Stimulated activated CD4-positive, alpha-beta T cell treated with anti-CD3 and anti-CD28 coated beads, Interleukin-2, amount 100 ng/mL, for 4 hours (primary cell): ENCODE measurements at places on chromosomes 6 and 20.

GRCh38 chr20:63006540-63007359 is at the start of gene BHLHE23:
Gene BHLHE23 (minus strand): TSS chr20:63006964. CDS start chr20:63006774, 190 bp downstream.
- DNase-seq = peak; percentile 32

- DNase-seq = no peak
Observed at GRCh38 chr20:44253528-44253927, 6.4 kb downstream of the GDAP1L1 start.

- no peak for DNase-seq
Observed at GRCh38 chr6:10529231-10529801, 8.2 kb downstream of the GCNT2 start.

DNA sequence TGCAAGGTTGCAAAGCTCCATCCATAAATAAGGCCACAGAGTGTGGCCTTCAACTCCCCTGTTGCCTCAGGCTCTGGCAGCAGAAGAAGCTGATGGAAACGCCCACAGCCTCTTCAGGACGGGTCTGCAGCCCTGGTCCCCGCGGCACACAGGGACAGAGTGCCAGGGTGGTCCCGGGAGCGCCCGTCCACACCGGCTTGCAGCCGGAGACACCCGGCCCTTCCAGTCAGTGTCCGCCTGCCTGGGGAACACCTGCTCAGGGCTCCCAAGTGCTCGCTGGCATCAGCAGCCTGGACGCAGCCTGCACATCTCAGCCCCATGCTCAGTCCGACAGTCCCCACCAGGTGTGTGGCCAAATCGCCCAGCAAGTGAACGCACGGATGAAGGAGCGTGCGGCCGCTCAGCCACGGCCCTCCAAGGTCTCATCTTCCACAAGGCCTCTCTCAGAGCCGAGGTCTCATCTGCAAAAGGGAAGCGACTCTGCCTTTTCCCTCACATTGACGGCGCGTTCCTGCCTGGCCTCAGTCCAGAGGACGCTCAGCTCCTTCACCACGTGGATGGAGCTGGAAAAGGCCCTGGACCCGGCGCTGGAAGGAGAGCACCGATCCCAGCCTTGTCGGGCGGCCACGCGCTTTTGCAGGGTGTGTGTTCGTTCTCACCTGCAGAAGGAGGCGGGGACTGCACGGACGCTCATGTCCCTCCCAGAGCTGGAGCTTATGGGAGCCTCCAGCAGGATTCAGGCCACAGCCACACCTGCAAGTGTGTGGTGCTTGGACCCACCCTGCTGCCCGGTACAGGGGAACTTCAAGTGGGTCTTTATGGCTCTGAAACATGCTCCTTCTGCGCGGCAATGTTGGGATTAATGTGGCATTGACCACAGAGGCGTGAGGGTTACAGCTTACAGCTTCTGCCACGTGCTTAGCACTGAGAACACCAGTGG is 180.4 kb downstream of the DLL1 start:
- DNase-seq = no peak
